ENCODE measurements at places on chromosomes 5 and 9. TPM values are rescaled to one million over a fixed set of nuclear protein-coding genes. Genes with fewer than 3 reads are reported as not detected.

DNA sequence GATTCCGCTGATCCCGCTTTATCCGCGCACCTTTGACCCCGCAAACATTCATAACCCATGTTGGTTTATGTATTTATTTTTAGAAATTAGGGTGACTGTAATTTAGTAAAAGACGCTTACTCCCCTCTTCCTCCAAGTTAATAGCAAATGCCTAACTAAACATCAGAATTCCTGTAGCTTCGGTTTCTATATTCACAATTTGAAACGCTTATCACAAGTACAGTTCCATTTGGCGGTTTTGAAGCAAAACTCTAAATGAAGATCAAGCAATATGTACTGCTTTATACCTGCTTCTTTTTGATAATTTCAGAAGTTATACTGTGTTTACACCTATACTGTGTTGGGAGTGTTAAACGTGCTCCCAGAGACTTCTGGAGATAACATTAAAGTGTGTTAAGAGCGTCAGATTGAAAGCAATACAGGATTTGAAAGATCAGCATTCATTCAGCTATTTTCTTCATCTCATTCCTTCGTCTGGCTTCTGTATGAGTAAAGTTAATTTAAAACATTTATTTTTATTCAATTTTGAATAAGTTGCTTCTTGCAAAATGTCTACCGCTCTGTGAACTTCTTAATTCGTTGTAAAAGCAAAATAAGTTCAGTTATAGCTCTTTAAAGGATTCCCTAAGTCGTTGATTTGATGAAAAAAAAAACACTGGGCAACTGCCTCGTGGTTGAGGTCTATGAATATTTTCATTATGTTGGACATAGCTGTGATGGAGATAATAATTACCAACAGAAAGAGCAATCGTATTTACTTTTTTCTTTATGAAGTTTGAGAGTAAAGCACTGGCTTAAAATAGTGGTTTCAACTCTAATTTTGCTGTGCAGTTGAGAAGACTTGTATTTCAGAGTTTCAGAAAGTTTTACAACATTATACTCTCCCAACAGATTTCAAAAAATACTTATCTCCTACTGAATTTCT, 2.5 kb downstream of the PRDM6 start:
- DNase-seq: no peak

The NTNG2 gene
- total RNA-seq: 3.4 TPM

- no peak for DNase-seq
These were observed 16.7 kb downstream of the GCNT1 start for GRCh38 chr9:76475686-76476085.

The SMIM33 gene
- total RNA-seq: not detected

DNA sequence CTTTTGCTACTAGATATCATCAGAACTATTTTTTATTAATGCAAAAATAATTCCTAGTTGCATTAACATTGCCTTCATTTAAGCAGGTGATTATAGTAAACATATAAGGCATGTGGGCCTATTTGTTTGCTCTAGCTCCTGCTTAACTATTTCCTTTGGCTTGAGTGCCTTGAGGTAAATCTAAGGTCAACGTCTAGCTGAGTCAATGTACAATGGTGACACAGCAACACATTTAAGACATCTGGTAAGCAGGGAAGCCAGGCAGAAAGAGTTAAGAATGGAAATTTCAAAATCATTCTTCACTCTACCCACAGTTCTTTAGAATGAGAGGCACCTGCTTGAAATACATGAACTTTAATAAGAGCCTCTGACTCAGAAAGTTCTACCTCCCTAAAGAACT, 111.9 kb upstream of the FST start:
- DNase-seq: no peak

The SPAG8 gene
- 3.1 TPM for total RNA-seq

The PLEKHG4B gene
- 0.05 TPM for total RNA-seq

DNA sequence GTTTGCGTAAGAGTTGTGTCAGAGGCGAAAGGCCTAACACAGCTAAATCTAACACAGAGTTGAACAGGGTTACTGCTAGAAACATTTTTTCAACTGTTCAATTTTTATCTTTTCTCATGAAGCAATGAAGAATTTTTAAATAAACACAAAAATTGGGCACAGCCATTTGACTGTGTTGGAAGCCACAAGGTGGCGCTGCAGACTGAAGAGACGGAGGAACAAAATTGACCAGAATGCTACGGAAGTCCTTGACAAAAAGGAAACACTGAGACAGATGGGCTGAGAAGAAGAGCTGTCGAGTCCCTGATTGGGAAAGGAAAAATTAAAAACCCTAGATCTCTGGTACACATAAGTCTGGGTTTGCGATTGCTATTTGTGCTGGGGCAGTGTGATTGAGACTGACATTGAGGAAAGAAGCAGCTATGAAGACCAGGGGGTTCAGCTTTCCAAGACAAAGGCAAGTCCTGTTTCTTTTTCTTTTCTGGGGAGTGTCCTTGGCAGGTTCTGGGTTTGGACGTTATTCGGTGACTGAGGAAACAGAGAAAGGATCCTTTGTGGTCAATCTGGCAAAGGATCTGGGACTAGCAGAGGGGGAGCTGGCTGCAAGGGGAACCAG, at the start of gene PCDHB9:
PCDHB9 (plus strand) TSS at position 265 of the 616 bp plus-strand sequence; CDS start at position 423, 158 bp downstream.
- no peak for DNase-seq

- peak; percentile 81 for DNase-seq
These were observed 51.5 kb downstream of the COL15A1 start for GRCh38 chr9:98995059-98995671.

GRCh38 chr5:112548246-112548881, 129.3 kb upstream of the EPB41L4A start:
- no peak for DNase-seq

- DNase-seq: no peak
These were observed 233.9 kb upstream of the RPS23 start for GRCh38 chr5:82512025-82512424.

- DNase-seq: no peak
These were observed 134.4 kb downstream of the BARX1 start for GRCh38 chr9:93820667-93821306.

- no peak for DNase-seq
These were observed 124.9 kb downstream of the TTC39B start for GRCh38 chr9:15182101-15182551.

- DNase-seq: peak; percentile 90
These were observed 40.8 kb downstream of the SHC3 start for GRCh38 chr9:89137542-89138462.

DNA sequence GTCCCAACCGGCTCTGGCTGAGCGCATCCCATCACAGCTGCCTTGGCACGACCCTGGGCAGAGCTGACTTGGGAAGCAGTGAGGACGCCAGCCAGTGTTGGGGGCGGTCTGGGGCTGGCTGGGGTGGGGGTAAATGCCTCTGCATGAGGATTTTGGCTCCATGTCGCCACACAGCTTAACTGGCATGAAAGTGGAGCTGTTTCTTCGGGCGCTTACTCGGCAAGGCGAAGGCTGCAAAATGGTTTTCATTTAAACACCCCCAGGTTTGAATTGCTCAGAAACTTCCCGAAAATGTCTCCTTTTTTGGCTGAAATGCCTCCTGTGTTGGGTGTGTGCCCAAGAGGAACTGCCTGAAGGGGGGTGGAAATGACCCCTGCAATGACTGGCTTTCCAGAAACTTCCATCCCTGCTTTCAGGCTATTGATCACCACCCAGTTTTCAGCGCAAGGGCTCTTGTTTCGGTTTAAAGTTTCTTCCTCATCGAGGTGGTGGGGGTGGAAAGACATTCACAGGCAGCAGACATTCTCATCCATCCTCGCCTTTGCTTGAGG, 38.3 kb downstream of the PTGES start:
- DNase-seq: no peak

DNA sequence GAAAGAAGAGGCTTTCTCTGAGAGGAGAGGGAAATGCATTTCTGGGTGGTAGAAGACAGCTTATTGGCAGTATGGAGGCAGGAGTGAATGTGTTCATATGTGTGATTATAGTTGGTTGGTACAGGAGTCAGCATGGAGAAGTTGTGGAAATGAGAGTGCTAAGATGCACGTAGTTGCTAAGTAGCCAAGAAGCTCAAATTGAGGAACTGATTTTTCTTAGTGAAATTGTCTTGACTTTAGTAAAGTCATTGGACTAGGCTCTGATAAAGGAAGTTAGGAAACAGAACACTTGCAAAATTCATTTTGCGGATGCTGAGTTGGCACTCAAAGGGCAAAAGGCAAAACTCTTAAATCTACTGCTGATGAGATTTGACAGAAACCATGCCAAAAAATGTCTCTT, 158.9 kb upstream of the VCAN start:
- no peak for DNase-seq

DNA sequence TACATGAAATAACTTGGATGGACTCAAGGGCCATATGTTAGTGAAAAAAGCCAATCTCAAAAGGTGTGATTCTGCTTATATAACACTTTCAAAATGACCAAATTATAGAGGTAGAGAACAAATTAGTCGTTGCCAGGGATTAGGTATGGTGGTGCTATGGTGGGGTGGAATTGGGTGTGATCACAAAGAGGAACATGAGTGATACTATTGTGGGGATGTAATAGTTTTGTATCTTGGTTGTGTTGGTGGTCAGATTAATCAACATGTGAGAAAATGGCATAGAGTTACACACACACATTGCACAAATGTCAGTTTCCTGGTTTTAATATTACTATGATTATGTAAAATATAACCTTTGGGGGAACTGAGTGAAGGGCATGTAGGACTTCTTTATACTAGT, 31.9 kb downstream of the CAMK4 start:
- no peak for DNase-seq

DNA sequence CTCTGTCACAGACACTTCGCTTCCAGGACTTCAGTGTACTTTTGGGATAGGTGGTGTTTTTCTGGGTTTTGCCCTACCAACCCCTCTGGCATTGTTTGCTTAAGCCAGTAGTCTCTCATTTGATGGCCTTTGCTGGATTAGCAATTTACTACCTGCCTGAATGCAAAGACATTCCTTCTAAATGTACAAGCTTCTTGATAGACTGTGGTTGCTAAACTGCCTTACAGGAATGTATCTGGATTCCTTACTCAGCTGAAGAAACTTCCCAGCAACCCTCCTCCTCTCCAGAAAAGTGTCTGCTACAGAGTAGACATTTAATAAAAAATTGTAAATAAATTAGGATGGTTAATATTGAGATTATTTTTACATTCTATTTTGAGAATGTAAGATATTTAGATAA, 1916.7 kb downstream of the EFNA5 start:
- DNase-seq: no peak

The CER1 gene
- not detected for total RNA-seq

The ADAMTS12 gene
- total RNA-seq: 7.1 TPM

DNA sequence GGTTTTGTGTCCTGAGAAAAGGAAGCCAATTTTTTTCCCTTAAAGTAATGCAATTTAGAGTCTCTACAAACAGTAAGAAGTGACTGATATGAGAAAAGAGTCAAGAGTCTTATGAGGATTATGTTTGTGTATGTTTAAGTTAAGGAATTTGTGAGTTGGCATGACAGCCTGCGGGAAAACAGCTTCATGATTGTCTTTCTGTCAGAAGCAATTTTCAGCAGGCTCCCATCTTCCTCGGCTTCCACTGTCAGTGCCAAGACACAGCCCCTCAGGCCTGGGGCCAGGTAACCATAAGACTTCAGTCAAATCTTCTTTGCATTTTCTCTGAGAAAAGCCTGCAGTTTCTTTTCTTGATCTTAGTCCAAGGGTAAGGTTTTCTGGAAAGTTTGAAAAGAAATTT, 17.0 kb upstream of the SELENOP start:
- DNase-seq: no peak

DNA sequence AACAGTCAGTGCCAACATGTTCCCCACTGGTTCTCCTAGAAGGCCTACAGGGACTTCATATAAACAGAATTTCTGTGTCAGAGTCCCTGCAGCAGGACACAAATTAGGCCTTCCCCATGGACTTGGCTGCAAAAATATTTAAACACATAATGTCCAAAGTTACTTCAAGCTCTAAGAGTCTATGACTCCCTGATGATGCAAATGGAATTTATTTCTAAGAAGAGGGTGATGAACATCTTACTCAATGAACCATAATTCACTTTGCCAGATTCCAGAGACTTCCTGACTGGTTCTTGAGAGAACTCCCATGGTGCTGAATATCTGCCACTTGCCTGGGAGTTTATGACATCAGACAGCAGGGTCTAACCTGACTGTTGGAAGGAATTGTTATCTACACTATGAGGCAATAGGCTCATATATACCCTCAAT, 32.7 kb upstream of the ADRA1B start:
- no peak for DNase-seq

DNA sequence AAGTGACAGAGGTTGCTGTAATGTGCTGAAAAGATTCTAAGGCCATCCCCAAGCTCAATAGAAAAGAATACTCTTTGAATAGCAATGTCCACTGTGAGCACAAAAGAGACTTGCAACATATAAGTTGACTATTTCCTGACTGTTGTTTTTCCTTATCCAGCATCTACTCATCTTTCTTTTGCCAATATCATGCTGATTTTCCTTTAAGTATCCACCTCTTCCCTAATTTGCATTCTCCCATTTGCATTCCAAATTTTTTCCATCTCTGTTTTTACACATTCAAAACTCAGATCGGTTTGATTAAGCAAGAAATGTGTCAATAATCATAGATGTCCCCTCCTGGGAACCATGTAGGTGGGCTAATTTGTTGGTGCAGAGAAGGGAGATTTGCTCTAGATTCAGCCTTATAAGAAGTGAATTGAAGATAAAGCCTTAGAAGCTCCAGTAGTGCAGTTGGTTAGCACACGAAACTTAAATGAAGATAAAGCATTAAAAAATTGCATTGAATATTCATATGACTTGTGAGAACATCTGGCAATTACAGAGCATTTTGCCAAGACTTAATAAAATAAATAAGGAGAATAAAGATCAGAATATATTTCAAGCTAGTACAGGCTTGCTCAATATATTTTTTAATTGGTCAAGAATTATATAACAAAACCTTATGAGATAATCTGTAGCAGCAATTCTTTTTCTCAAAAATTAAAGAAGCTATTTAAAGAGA, 267.6 kb downstream of the TMEM167A start:
- no peak for DNase-seq

DNA sequence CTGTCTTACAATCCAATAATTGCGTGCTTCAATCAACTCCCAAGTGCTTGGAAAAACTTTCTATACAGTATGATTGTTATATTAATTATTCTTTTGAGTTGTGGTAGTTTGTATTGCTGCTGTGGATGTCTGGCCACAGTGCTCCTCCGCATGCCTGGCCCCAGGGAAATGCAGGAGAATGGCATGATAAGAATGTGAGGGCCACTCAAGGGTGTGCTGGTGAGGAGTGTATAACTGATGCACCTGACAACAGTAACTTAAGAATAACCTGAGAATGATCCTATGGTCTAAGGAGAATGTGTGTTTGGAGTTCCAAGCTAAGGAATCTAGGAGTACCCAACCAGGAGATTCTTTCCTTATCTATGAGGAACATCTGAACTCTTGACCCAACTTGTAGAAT, 152.9 kb upstream of the APC start:
- no peak for DNase-seq

- DNase-seq: no peak
These were observed 718.2 kb downstream of the SEMA5A start for GRCh38 chr5:8827696-8828095.

The STPG3 gene
- total RNA-seq: not detected

All from posterior vena cava (tissue), 2 donors.